ENCODE measurements at places on chromosomes 4 and X.

DNA sequence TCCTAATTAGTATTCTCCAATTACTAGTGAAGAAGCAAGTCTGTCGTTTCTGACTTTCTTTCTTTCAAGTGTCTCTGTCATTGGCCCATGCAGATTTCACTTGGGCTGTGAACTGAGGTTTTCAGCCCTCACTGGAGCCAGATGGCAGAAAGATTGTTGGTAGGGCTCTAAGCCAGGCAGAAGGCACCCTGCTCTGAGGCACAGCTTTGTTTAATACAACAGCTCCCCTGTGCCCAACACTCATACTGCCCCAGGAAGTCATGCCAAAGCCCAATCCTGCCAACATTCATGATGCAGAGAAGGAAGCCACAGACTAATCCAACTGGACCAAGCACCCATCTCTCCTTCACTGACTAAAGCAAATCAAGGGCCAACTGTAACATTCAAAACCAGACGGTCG, 117.1 kb upstream of the FRG1 start:
- DNase-seq, result no peak

DNA sequence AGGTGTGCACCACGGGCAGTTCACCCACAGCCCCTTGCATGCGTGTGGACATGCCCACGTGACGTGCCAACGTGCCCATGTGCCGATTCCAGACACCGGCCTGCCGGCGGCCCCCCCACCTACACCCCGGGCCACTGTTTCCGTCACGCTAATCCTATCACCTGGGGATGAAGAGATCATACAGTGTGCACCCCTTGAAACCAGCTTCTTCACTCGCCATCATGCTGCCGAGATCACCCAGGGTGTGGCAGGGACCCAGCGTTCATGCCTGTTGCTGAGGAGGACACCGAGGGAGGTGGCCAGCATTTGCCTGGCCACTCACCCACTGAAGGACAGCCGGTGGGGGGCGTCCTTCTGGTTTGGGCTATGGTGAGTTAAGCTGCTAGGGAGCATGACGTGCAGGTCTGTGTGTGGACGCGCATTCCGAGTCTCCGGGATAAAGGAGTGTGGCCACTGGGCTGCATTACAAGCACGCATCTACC, 14.1 kb downstream of the CTBP1 start:
- no peak for DNase-seq

DNA sequence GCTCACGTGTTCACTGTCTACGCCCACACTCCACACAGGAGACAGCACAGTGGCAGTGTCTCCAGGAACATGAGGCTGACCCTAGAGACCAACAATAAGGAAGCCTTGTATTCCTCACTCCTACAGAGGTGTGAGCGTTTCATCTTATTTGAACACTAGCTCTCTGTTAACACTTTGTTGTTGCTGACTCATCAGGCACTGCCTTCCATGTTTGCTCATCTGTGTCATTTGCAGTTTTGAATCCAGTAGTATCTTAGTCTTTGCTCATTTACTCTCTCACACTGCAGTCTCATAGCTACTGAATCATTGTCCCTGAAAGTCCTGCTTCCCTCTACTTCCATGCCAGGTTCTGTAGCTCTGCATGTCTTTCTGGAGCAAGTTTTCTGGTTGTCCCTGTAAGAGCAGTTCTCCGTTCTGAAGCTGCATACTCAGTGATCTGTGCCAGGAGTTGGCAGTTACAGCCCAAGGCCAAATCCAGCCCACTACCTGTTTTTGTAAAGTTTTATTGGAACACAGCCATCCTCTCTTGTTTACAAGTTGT, 80.3 kb upstream of the DCLK2 start:
- DNase-seq, result no peak

DNA sequence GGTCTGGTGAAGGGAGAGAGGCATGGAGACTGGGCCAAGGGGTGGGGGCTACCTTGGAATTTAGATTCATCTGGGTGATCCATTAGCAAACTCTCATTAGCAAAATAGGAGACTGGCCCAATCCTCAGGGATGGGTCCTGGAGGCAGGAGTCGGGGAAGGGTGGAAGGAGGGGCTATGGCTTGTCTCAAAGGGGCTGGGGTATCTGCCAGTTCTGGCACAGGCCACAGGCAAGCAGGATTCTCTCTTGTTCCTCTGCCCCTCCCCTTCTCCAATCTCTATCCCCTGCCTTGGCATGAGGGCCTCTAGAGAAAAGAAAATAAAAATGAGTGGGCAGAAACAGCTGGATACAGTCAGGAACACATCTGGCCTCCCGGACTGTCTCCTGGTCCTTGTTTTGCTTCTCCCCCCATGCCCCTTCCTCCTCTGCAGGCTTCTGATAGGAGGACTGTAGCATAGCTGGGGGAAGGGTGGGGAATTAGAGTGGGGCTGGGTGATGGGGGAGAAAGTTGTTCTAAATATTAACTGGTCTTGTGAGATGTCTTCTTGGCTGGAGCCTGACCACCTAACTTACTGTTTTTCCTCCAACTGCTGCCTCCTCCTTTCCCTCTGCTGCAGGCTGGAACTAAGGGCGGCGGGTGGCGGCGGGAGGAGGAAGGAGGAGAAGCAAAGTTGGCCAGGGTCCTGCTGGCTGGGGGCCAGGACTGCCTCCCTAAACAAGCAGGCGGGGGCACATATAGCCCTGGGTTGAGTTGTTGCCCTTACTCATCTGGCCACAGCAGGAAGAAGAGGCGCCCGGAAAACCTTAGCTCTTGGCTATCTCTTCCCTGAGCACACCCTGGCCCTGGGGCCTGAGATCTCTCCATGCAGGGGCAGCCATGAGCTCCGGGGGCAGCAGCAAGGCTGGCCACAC, 53.3 kb upstream of the LAS1L start:
- DNase-seq, result no peak

DNA sequence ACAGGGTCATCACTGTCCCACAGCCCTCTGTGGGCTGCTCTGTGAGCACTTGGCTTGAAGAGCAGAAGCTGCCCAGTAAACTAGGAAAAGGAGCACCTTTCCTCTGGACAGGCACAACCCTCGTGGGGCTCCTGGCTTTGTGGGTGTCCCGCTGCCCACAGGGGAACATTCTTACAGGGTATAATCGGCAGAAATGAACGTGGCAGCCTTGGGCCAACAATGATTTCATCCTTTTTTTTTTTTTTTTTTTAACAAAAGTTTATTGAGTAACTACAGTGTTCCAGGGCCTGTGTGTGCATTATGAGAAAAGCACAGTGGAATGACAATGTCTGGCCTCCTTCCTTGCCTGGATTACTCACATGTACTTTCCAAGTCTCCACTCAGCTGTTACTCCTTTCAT, 197.2 kb downstream of the PDGFC start:
- no peak for DNase-seq

GRCh38 chrX:8191022-8191421, 20.0 kb upstream of the VCX2 start:
- DNase-seq, result no peak

DNA sequence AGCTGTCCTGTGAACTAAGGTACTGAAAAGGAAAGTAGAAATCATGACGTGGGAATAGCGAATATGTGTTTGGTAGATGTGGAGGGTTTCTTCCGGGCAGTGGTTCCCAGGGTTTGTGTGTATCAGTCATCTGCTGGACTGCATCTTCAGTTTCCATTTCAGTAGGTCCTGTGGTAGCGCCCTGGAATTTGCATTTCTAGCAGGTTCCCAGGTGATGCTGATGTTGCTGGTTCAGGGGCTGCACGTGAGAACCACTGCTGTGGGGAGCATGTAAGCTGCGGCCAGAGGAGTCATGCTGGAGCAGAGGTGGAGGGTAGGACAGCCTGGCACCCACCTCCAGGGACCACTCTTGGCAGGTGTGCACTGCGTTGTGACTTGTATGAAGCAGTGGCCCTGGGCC, 47.1 kb downstream of the ARHGAP10 start:
- DNase-seq, result no peak

- DNase-seq, result no peak
These were observed 821.7 kb upstream of the FTHL17 start for GRCh38 chrX:31893525-31893924.

- DNase-seq, result no peak
These were observed 106.2 kb downstream of the LNX1 start for GRCh38 chr4:53484911-53485657.

DNA sequence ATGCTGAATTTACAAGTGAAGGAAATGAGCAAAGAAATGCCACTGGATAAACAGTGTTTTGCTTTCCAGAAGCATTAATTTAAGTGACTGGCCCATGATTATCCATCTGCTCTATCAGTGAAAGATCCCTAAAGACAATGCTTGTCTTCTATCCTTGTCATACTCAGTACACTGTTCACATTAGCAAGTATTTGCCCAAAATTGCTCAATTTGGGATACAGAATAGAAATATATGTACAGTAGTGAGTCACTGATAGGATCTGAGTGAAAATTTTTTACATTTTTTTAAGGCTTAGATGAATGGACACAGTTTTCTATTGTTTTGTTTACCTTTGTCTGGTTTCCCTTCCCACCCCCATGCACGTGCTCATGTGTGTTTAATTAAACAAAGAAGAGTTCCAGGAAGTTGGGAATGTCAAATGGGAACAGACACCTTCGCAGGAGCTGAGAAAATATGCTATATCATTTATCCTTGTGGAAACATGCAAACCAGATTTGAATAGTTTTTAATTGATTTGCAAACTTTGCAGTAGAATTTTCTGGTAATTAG, 656.3 kb downstream of the RPA4 start:
- no peak for DNase-seq

- DNase-seq, result no peak
These were observed 108.4 kb upstream of the BMP2K start for GRCh38 chr4:78667764-78668163.

- no peak for DNase-seq
These were observed 36.0 kb upstream of the CCNG2 start for GRCh38 chr4:77120886-77121508.

- DNase-seq, result no peak
These were observed 43.7 kb downstream of the STAG2 start for GRCh38 chrX:124005228-124005627.

DNA sequence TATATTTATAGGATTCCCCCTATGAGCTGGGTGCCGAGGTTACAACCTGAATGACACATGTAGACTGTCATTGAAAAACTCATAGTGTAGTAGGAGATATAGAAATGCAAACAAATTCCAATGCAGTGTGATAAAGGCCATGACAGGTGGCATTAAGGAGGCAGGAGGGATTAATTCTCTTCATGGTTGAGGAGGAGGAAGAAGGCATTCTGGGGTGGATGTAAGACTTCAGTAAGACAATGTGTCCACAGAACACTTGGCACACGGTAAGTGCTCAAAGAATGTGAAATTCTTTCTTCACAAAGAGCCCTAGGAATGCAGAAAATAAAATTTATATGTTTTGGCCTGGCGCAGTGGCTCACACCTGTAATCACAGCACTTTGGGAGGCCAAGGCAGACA, 136.5 kb downstream of the RBM47 start:
- DNase-seq, result no peak

DNA sequence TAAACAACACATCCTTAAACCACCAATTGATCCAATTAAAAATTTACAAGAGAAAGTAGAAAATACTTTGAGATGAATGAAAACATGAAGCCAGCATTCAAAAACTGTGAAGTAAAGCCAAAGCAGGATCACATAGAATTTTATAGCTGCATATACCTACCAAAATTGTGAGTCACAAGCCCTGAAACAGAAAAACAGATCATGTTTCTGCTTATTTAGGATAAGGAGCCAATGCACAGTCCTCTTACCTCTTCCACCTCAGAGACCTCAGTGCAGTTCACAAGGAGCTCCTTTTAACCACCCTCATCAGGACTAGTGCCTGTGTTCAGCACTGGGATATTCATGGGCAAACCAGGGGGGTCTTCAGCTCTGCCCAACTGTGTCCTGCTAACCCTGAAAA, 386.7 kb downstream of the TECRL start:
- DNase-seq, result no peak

DNA sequence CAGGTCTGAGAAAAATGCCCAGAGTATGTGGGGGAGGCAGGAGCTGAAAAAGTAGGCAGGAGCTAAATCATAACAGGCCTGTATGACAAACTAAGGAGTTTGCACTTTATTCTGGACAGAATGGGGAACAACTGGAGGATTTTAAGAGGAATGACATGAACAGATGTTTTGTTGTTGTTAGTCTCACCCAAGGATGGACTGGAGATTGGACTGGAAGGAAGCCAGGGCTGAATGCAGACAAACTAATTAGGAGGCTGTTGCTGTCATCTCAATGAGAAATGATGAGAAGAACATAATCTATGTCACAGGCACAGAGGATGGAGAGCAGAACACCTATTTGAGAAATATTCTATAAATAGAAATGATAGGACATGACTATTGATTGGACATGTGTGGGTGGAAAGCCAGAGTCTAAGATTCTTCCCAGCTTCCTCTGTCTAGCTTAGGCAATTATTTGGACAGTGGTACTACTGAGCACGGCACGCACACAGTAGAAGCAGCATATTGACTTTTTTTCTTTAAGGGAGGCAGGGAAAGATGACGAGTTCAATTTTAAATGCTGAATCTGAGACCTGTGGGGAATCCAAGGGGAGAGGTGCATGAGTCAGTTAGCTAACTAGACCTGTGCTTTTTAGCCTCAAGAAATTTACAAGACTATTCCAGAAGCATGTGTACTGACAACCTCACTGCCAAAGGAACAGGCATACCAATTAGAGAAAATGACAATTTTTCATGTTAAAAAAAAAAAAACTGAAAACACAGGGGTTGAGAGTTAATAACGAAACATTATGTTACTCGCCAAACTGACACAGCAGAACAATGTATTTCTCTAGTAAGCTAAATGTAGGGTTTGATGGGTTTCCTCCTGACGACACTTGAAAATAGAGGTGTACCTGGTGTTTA, 963 bp upstream of the USO1 start:
- no peak for DNase-seq

- no peak for DNase-seq
These were observed 23.7 kb downstream of the SH3TC1 start for GRCh38 chr4:8222609-8223388.

GRCh38 chr4:174672276-174672675, 150.0 kb upstream of the HPGD start:
- DNase-seq, result no peak

- DNase-seq, result no peak
These were observed 224.3 kb downstream of the ANK2 start for GRCh38 chr4:113273721-113274220.

Data from CD4-positive, alpha-beta T cell treated with Interleukin-4 for 4 hours (primary cell).